ENCODE measurements at places on chromosomes 7 and 10. TPM values are rescaled to one million over a fixed set of nuclear protein-coding genes. Genes with fewer than 3 reads are reported as not detected.

CADPS2 gene
- not detected for polyA plus RNA-seq

CYP2C19 gene
- not detected for polyA plus RNA-seq

STRIP2 gene
- polyA plus RNA-seq: not detected

GIMAP6 gene
- polyA plus RNA-seq: 199 TPM

GPNMB gene
- not detected for polyA plus RNA-seq

TUBAL3 gene
- polyA plus RNA-seq: not detected

KLF14 gene
- not detected for polyA plus RNA-seq

TAC1 gene
- not detected for polyA plus RNA-seq

SPDYE9 gene
- polyA plus RNA-seq: 0.16 TPM

WNT8B gene
- not detected for polyA plus RNA-seq

CALHM3 gene
- polyA plus RNA-seq: not detected

OR6B1 gene
- polyA plus RNA-seq: not detected

KIF20B gene
- 23.8 TPM for polyA plus RNA-seq

DOCK4 gene
- polyA plus RNA-seq: not detected

- H3K27ac ChIP-seq: no peak overlapping the region
- no peaks in the 10 kb centered on the region for H3K36me3 ChIP-seq
- DNase-seq: no peak
- no peaks in the 10 kb centered on the region for H3K27me3 ChIP-seq
- no peaks in the 10 kb centered on the region for H3K4me1 ChIP-seq
- no peak overlapping the region for H3K4me3 ChIP-seq
These were observed 367.8 kb upstream of the ZMIZ1 start for GRCh38 chr10:78700816-78701520.

GRCh38 chr7:151428378-151429236 lies 11.3 kb downstream of the CRYGN start:
- H3K4me1 ChIP-seq: peaks cover 72% of the 10 kb centered on the region
- no peaks in the 10 kb centered on the region for H3K27me3 ChIP-seq
- H3K27ac ChIP-seq: no peak overlapping the region
- peak overlapping the region; percentile 15 for H3K4me3 ChIP-seq
- no peaks in the 10 kb centered on the region for H3K36me3 ChIP-seq

- peaks cover 4% of the 10 kb centered on the region for H3K36me3 ChIP-seq
- no peaks in the 10 kb centered on the region for H3K4me1 ChIP-seq
- H3K4me3 ChIP-seq: no peak overlapping the region
- no peak for DNase-seq
These were observed 214.3 kb downstream of the ELMO1 start for GRCh38 chr7:37234334-37234733.

DNA sequence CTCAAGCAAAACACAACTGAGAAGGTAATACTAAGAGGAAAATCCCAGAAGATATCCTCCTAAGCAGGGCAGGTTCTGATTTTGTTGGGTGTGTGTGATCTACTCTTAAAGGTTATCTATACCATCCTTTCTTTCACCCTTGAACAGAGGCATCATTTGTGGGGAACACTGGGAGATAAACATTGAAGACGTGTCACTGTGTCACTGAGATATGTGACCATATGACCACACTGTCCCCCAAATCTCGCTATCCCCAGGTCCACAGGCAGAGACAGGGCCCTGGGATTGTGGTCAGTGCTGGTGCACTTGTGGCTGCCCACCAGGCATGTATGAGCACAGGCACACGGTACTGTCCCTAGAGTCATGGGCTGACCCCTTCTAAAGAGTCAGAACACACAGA lies 30.0 kb downstream of the TECTB start:
- H3K27ac ChIP-seq: no peak overlapping the region
- H3K4me3 ChIP-seq: no peak overlapping the region
- DNase-seq: no peak

DNA sequence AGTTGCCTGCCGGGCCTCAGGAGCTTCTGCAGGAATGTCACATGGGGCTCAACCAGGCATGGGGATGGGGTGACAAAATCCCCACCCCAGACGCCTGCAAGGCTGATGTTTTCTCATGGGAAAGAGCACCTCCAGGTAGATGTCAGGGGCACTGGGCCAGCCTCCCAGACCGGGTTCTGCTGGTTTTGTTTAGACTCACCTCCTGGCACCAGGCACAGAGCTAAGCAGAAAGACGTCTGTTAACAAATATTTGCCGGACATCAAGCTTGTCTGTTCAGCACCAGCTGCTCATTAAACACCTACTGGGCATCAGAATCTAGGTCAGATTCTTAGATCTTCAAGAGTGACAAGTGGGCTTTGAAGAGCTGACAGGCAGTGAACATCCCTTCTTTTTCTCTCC lies 34.9 kb upstream of the TCERG1L start:
- no peak overlapping the region for H3K27ac ChIP-seq
- H3K27me3 ChIP-seq: no peaks in the 10 kb centered on the region
- H3K36me3 ChIP-seq: no peaks in the 10 kb centered on the region
- no peaks in the 10 kb centered on the region for H3K4me1 ChIP-seq

DNA sequence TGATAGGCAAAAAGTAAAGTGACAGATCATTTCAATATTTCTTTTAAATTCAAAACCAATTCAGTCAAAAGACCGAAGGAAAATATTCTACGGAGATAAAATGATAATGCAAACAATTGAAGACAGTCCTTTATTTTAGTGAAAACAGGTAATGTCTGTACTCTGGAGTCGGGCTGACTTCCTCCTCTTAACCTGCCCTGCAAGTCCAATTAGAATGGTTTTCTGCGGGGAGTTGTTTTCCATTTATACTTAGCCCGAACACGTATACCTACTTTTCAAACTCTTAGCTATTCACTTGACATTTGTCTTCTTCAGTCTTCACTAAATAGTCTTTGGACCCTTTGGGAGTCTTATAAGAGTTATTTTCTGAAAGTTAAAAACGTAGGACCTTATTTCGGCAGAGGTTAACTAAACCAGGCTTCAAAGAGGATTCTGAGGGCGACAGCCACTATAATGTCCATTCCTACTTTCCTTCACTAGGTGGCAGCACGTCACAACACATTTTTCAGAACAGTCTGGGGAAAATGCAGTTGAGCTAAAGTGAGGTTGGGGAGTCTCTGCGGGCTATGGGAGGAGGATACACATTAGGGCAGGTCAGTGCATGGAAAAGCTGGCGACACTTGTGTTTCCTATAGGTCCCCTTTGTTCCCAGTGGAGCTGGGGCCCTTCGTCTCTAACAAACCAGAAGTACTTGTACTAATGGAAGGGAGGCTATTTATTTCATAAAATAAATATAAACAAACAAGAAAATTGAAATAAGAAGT lies 472.0 kb downstream of the KCNMA1 start:
- no peaks in the 10 kb centered on the region for H3K4me1 ChIP-seq
- no peaks in the 10 kb centered on the region for H3K36me3 ChIP-seq
- DNase-seq: peak; percentile 27
- H3K27ac ChIP-seq: no peak overlapping the region
- peaks cover 6% of the 10 kb centered on the region for H3K27me3 ChIP-seq
- H3K4me3 ChIP-seq: no peak overlapping the region

DNA sequence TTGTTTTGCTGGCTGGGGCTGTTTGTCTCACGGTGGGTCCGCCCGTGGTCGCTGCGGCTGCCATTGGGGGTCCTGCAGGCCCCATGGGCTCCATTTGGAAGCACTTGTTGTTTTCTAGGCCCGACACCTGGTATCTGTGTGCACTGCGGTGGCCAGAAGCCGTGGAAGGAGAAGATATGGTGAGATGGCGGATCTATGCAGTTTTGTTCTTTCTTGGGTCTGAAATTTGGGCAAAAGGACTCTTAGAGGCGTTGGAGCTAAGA lies 109.5 kb upstream of the SHH start:
- H3K27me3 ChIP-seq: no peaks in the 10 kb centered on the region
- no peaks in the 10 kb centered on the region for H3K36me3 ChIP-seq
- H3K4me1 ChIP-seq: no peaks in the 10 kb centered on the region
- H3K4me3 ChIP-seq: no peak overlapping the region
- no peak overlapping the region for H3K27ac ChIP-seq

DNA sequence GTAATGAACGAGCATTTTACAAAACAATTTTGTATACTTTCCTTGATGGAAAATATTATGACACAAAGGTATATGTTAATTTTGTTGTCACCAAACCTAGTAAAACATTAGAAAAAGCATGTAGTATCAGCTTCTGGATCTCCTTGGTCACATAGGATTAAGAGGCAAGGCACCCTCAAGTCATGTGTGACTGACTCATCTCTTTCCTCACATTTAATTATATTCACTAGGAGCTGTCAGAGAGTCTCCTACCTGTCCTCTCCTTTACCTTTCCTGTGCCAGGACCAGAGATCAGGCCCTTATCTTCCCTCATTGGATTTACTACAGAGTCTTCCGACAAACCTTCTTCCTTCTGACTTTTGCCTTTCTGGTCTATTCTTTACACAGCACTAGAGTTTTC lies 111.3 kb upstream of the RPA3 start:
- DNase-seq: no peak
- no peaks in the 10 kb centered on the region for H3K36me3 ChIP-seq
- no peak overlapping the region for H3K27ac ChIP-seq
- no peaks in the 10 kb centered on the region for H3K4me1 ChIP-seq

DNA sequence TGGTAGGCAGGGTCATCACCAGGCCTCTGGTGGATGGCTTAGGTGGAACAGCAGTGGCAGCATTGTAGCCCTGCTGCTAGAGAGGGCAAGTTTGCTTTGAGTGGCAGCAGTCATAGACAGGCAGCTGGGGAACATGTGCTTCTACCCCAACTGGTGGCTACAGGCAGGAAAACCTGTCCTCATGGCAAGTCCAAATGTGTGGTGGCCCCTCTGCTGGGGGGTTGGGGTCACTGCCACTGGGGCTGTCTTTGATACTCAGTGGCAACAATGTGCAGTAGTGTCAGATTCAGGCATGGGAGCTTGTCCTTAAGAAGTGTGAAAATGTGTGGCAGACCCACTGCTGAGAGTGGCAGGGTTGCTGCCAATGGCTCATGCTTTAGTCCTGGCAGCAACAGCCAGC lies 186.2 kb upstream of the NPSR1 start:
- no peaks in the 10 kb centered on the region for H3K27me3 ChIP-seq
- H3K4me1 ChIP-seq: no peaks in the 10 kb centered on the region
- no peak for DNase-seq
- H3K27ac ChIP-seq: no peak overlapping the region
- no peaks in the 10 kb centered on the region for H3K36me3 ChIP-seq
- H3K4me3 ChIP-seq: no peak overlapping the region

- H3K27ac ChIP-seq: no peak overlapping the region
- no peaks in the 10 kb centered on the region for H3K4me1 ChIP-seq
These were observed 316.5 kb upstream of the CACNA2D1 start for GRCh38 chr7:82760074-82760473.

DNA sequence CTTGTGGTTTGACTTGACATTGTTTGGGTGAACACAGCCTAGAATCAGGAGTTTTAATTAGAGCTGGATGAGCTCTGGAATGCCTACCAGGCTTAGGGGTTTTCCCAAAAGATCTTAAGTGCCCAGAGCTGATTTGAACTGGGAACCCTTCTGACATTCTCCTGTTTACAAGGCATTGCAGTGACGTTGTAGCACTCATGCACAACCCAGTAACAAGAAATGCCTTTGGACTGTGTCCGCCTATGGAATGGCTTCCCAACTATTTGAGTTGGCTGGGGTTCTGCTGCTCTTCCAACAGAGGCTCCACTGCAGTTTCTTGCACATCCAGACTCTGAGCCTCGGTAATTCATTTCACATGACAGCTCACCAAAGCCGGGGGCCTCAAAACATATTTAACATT lies 76.7 kb upstream of the MKX start:
- H3K27ac ChIP-seq: no peak overlapping the region
- DNase-seq: no peak
- no peaks in the 10 kb centered on the region for H3K27me3 ChIP-seq
- H3K36me3 ChIP-seq: no peaks in the 10 kb centered on the region

- no peak overlapping the region for H3K4me3 ChIP-seq
- no peak for DNase-seq
- no peaks in the 10 kb centered on the region for H3K36me3 ChIP-seq
- H3K27me3 ChIP-seq: no peaks in the 10 kb centered on the region
These were observed 33.5 kb upstream of the AUTS2 start for GRCh38 chr7:69564454-69565417.

- no peaks in the 10 kb centered on the region for H3K27me3 ChIP-seq
- H3K27ac ChIP-seq: no peak overlapping the region
- no peak for DNase-seq
- H3K36me3 ChIP-seq: no peaks in the 10 kb centered on the region
- no peak overlapping the region for H3K4me3 ChIP-seq
These were observed 77.1 kb upstream of the SCIN start for GRCh38 chr7:12493407-12493806.

GRCh38 chr10:31625566-31625965 lies 303.1 kb downstream of the ARHGAP12 start:
- H3K27me3 ChIP-seq: no peaks in the 10 kb centered on the region
- H3K36me3 ChIP-seq: no peaks in the 10 kb centered on the region
- DNase-seq: no peak
- no peak overlapping the region for H3K4me3 ChIP-seq

GRCh38 chr10:119742947-119743648 lies 17.2 kb downstream of the INPP5F start:
- no peaks in the 10 kb centered on the region for H3K27me3 ChIP-seq
- H3K4me3 ChIP-seq: no peak overlapping the region
- peaks cover 4% of the 10 kb centered on the region for H3K4me1 ChIP-seq
- no peaks in the 10 kb centered on the region for H3K36me3 ChIP-seq
- no peak overlapping the region for H3K27ac ChIP-seq

DNA sequence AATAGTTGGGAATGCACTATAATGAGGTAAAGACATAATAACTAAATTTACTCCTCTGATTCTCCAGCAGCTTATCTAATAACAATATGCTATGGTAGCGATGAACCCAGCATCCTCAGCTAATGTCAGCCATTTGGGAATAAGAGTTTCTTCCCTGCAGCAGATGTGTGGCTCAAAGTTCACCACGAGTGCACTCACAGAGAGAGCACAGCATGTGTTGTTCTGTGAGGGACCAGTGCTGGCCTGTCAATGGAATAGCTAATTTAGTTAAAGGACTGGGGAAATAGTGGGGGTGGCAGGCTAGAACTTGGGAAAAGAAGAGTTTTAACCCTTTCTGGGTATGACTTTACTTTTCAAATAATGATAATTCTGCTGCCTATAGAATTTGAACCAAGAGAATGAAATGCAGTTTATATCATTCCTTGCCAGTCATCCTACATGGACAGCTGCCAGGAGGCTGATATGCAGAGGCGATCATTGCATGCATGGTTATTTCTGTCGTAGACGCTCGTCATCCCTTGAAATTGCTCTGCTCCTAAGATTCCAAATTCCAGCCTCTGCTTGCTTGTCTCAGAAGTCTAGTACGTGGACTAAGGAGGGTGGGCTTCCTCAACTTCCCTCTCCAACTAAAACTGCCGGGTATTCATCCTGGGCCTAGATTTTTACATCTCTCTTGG lies 355.6 kb downstream of the RNLS start:
- H3K27me3 ChIP-seq: no peaks in the 10 kb centered on the region
- no peak for DNase-seq
- no peaks in the 10 kb centered on the region for H3K36me3 ChIP-seq
- no peak overlapping the region for H3K4me3 ChIP-seq
- H3K4me1 ChIP-seq: no peaks in the 10 kb centered on the region

GRCh38 chr7:106095634-106096033 lies 16.5 kb downstream of the SYPL1 start:
- DNase-seq: no peak
- H3K4me1 ChIP-seq: peaks cover 4% of the 10 kb centered on the region
- peaks cover 4% of the 10 kb centered on the region for H3K36me3 ChIP-seq
- H3K27ac ChIP-seq: no peak overlapping the region
- H3K27me3 ChIP-seq: no peaks in the 10 kb centered on the region

GRCh38 chr10:117830787-117831212 lies 215.9 kb downstream of the RAB11FIP2 start:
- H3K27me3 ChIP-seq: no peaks in the 10 kb centered on the region
- H3K27ac ChIP-seq: no peak overlapping the region
- peak overlapping the region; percentile 30 for H3K4me3 ChIP-seq
